ENCODE measurements at places on chromosomes 11 and 22. TPM values are rescaled to one million over a fixed set of nuclear protein-coding genes. Genes with fewer than 3 reads are reported as not detected.

The PANX2 gene
- total RNA-seq = 0.85 TPM

The DEFB131B gene
- total RNA-seq = not detected

The OR10G7 gene
- not detected for total RNA-seq

The XRCC6 gene
- 296 TPM for total RNA-seq

The VWCE gene
- total RNA-seq = 1.7 TPM

The KRTAP5-1 gene
- total RNA-seq = not detected

The PNPLA5 gene
- not detected for total RNA-seq

The ANO5 gene
- 0.18 TPM for total RNA-seq

The OR56A1 gene
- total RNA-seq = not detected

The NPAS4 gene
- not detected for total RNA-seq

The RASL10A gene
- not detected for total RNA-seq

The ELF5 gene
- not detected for total RNA-seq

The ZP1 gene
- 0.55 TPM for total RNA-seq

The UVRAG gene
- total RNA-seq = 16.2 TPM

The SAA1 gene
- total RNA-seq = not detected

The MORC2 gene
- 11.7 TPM for total RNA-seq

The C11orf65 gene
- 0.83 TPM for total RNA-seq

The SUSD2 gene
- 2.8 TPM for total RNA-seq

The CARD18 gene
- not detected for total RNA-seq

The APOL4 gene
- total RNA-seq = 2.3 TPM

The SOX10 gene
- total RNA-seq = not detected

The MAML2 gene
- total RNA-seq = 8.9 TPM

The A4GALT gene
- 20.6 TPM for total RNA-seq

The HPX gene
- 0.46 TPM for total RNA-seq

The OR51I1 gene
- total RNA-seq = 0.28 TPM

The KCNK4 gene
- total RNA-seq = not detected

The TMEM191B gene
- 0.65 TPM for total RNA-seq

The PANX1 gene
- total RNA-seq = 55.8 TPM

The ARFIP2 gene
- 59.4 TPM for total RNA-seq

The FLRT1 gene
- 0.28 TPM for total RNA-seq

The DDI1 gene
- total RNA-seq = under 0.01 TPM

The PRDX5 gene
- 402 TPM for total RNA-seq

Data from smooth muscle cell of bladder (primary cell).